SW 1271 (cell line): ENCODE measurements at places on chromosomes 4 and X.

DNA sequence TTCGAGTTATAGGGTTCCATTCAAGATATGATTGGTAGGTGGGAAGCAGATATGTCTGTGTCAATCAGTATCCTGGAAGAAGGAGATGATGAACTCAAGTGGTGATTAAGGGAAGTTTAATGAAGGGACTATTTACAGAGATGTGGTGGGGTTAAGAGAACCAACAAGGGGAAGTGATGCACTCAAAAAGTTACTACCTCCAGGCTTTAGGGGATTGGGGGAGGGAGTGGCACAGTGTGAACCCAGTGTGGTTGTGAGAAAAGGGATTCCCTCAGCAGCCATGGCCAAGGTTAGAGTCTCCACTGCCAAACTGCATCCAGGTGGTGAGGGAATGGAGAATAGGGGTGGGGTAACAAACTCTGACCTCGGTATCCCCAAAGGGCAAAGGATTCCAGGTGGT is 27.9 kb downstream of the PKD2 start:
- DNase-seq, result no peak

DNA sequence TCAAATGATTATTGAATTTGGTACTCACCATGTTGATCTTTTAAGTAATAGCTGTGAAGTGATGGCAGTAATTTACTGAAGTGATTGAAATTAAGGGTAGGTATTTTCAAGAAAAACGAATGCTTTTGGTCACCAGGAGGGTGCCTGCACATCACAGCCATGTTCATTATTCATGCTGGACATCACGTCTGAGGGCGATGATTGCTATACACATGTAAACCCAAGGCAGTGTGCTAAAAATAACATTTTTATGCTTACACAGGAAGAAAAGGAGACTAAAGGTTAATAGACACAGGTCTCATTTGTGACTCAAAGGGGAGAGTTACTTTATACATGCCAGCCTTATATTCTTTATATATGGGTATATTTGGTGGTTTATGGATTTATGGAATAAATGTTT is 1146.0 kb downstream of the NLGN4X start:
- no peak for DNase-seq

DNA sequence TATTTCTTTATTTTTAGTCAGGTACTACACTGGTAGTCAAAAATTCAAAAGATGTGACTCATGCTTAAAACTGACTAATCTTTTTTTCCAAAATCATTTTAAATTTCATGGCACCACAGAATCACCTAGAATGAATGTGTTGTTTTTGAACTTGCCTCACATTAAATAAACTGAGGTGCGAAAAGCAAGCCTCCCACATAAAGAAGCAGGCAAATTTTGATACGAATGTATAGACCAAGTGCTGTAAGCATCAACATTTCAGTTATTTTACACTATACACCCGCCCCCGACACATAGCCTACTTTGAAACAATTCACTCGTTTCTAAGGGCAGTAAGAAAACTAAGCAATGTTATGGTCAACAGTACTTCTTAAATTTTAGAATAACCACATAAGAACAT is 94.3 kb downstream of the MRPL1 start:
- DNase-seq, result no peak

DNA sequence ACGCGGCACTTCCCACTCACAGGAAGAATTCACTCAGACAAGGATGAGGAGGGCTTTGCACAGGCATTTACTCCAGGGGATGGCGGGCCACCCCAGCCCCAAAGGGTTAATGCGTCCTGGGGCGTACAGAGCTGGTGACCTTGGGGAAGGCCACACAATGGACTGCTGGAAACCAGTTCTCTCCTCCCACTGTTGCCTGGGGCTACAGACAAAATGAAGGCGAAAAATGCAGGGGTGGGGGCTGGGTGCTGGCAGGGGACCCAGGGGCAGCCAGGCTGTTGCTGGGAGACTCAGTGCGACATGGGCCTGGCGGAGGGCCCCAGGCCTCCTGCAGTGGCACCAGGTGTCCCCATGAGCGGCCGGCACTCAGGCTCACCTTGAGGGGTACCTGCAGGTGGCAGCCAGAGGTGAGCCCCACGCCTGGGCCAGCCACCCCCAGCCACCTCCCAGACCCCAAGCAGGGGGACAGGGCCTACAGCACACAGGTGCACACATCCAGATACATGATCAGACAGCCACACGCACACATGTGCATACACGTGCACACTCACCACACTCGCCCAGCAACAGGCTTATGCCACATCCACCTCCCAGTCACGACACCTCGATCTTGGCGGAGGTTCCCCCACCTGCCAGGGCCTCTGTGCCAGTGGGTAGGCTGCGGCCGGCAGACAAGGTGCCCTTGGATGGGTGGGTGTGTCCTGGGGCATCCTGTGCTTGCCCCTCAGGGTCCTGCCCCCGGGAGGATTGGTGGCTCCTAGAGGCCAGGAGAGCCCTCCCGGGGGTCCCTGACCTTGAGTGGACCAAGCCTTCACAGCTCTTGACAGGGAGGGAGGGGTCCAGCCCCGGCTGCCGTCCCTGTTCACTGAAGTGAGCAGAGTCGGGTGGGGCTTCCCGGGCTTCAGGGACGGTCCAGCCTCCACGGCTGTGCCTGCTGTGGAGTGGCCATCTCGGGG is 13.1 kb downstream of the NAT8L start:
- no peak for DNase-seq

GRCh38 chr4:176964116-176964691 is 171.5 kb upstream of the VEGFC start:
- DNase-seq, result no peak

DNA sequence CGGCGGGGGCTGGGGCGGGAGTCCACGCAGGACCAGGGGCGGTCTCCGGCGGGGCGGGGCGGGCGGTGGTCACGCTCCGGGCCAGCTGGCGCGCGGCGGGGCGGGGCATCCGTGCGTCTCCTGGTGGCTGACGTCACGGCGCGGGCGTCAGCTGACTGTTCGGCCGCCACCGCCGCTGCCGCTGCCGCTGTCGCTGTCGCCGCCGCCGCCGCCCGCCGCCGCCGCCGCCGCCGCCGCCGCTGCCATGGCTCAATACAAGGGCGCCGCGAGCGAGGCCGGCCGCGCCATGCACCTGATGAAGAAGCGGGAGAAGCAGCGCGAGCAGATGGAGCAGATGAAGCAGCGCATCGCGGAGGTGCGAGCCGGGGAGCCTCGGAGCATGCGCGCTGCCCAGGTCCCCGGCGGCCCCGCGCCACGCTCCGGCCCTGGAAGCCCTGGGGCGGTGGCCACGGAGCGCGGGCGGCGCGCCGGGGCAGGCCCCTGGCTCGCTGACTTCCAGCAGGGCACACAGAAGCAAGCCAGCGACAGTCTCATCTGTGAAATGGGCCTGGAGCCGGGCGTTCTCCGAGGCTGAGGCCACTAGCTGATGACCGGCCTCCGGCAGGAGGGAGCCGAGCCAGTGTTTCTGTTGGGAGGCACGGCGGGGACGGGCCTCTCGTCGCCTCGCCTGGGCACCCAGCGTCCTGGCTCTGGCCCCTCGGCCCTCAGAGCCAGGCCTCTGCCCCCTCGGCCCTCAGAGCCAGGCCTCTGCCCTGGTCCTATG is at the start of gene FAM50A:
TSS of gene FAM50A (plus strand) at position 150 of the 763 bp plus-strand sequence. CDS start at position 245, 95 bp downstream.
- DNase-seq, result peak; percentile 54

GRCh38 chrX:110442635-110443034 is 84.0 kb downstream of the RTL9 start:
- no peak for DNase-seq

DNA sequence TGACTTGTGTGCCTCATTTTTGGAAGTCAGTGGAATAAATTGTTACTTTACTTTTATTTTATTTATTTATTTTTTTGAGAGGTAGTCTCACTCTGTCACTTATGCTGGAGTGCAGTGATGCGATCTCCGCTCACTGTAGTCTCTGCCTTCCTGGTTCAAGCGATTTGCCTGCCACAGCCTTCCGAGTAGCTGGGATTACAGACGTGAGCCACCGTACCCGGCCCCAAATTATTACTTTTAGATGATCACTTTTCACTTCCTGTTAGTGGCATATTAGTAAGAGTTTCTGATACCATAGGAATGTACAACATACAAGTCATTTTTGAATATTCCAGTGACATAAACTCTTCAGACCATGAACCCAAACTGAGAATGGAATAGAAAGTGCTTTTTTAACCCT is 611.0 kb upstream of the MAGEB2 start:
- no peak for DNase-seq

GRCh38 chrX:93741811-93742210 is 67.8 kb downstream of the FAM133A start:
- no peak for DNase-seq
